ENCODE measurements at places on chromosomes 1 and 21.
A peak's percentile ranks its signal among the peaks of the same experiment; 100 is the strongest.

DNA sequence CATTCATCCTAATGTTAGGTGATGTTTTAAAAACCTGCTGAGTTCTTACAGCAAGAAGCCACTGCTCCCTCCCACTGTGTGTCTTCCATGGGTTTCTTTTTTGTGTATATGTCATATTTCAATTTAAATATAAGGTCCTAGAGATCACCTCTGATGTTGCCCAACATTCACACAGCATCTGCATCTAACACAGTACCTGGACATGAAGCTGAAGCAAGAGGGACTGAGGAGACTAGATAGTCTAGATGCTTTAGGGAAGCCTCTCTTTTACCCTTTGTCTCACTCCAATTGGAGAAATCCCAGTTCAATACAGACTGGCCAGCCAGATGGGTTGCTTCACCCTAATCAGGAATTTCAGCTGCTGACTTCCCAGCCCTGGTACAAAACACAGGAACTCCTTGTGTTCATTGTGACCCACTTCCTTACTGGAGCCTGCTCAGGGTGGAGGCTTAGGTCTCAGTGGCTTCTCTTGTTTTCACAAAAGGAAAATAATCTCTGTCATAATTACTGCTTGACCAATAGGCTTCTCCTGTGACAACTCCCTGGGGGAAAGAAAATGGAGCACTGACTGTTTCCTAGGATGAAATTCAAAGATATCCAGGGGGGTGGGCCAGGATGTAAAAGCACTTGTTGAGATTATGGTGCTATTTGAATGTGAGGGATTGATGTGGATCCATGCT is 17.3 kb downstream of the BTG2 start:
- DNase-seq: peak; percentile 28

GRCh38 chr1:30345491-30346130 is 377.8 kb downstream of the MATN1 start:
- no peak for DNase-seq

- no peak for DNase-seq
Measured at GRCh38 chr1:156196445-156196844, 2.5 kb downstream of the SLC25A44 start.

GRCh38 chr1:170903961-170904360 is 31.4 kb upstream of the MROH9 start:
- DNase-seq: no peak

GRCh38 chr21:46129846-46130651 is 25.3 kb downstream of the FTCD start:
- DNase-seq: no peak

- DNase-seq: no peak
Measured at GRCh38 chr1:20712215-20712577, 5.6 kb downstream of the KIF17 start.

GRCh38 chr1:8040586-8040985 is 14.5 kb upstream of the ERRFI1 start:
- no peak for DNase-seq

DNA sequence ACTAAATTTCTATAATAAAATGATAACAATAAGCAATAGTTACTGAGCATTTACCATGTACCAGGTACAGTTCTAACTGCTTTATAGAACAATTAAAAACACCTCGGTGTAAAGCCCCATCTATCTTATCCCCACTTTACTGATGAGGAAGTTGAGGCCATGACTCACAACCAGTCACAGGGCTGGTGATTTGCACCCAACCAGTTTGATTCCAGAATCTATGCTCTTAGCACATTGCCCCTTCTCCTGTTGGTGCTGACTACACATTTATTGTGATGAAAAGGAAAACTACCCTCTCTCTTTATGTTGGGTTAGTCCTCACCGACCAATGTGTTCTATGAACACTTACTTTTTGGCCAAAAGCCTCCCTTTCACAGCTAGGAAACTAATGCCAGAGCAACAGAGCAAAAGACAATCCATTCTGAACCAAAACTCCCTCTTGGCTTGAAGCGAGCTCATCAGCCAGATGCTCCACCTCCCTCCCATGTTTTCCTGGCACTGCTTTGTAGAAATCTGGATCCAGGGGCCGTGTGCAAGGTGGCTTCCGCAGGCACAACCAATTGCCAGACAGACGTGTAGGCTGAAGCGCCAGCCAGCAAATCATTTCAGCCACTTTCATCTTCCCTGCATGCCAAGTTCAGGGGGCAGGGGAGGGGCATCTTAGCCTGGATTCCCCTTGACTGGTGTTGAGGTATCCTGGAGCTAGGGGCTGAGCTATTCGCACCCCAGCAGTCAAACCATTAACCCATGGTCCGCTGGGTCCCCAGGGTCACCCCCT is 32.0 kb upstream of the SLC30A1 start:
- DNase-seq: peak; percentile 86

DNA sequence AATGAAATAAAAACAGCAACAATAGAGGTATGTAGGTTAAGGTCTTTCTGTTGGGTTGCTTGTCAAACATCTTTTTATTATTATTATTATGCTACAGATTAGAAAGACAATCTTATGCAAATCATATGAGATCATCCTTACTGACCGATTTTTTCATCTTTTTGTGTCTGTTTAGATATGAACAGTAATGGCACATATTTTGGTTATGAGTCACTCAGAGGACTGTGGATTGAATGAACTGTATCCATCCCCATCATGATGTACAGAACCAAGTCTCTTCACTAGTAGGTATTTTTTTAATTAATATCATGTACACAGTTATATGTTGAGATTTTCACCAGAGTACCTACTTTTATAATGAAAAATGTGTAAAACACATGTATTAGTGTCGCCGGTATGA is 159.1 kb downstream of the CHRM3 start:
- DNase-seq: no peak

DNA sequence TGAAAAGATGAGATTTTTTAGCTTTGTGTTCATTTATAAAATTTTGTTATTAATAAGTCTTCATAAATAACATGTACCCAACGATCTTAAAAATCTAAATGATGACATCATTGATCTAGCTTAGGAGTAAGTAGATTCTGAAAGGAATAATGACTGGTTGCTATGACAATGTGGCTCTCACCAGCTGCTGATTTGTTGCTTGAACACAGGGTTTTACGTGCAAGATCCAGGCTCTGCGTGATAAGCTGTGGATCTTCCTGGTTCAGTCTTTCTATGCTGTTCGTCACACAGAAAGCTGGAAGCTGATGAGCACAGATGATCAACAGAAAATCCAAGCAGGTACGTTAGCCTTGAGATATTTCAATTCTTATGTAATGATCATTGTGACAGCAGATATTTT is 49.1 kb upstream of the C1orf146 start:
- no peak for DNase-seq

GRCh38 chr21:28489821-28490350 is 502.8 kb downstream of the LTN1 start:
- DNase-seq: no peak

- no peak for DNase-seq
Measured at GRCh38 chr1:64263856-64264255, 60.4 kb downstream of the UBE2U start.

DNA sequence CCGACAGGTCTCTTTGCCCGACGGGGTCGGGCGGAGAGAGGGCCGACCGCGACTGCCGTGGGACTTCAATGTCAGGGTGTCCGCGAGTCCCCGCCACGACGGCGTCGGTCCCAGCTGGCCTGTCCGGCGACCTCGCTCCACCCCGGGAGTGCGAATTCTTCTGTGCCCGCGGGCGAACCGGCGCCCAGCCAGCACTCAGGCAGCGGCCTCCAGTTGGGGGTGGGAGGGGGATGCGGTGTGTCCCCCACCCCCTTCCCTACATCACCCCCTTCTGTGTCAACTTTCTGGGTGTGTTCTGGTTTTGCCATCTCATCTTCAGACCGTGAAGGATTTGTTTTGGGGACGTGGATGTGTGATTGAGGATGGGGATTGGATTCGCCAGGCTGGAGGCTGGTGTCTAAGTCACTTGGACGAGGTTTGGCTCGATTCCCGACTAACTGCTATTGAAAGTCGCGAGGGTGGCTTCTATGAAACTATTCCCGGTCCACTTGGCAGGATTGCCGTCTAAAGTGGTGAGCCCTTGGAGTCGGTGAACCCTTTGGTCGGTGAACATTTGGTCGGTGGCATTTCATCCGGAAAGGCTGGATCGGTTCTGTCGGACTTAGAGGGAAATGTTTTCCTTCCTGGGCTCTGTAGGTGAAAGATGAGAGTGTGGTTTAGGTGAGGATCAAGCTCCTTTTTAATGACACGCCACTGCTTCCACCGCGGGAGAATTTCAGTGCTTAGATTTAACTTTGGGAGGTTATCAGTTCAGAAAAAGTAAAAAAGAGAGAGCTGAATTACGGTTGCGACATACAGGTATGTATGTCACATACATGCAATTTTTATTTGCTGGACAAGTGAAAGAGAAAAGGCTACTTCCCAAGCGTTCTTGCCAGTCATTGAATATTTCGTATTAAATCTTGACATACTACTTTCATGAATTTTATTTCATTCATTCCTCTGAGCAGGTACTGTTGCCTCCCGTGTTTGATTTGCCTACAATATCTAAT is 771 bp downstream of the ABCD3 start:
- no peak for DNase-seq
